ENCODE measurements at places on chromosomes 1 and 21.

GRCh38 chr1:31936278-31936980 is 1.7 kb downstream of the PTP4A2 start:
- DNase-seq = no peak

DNA sequence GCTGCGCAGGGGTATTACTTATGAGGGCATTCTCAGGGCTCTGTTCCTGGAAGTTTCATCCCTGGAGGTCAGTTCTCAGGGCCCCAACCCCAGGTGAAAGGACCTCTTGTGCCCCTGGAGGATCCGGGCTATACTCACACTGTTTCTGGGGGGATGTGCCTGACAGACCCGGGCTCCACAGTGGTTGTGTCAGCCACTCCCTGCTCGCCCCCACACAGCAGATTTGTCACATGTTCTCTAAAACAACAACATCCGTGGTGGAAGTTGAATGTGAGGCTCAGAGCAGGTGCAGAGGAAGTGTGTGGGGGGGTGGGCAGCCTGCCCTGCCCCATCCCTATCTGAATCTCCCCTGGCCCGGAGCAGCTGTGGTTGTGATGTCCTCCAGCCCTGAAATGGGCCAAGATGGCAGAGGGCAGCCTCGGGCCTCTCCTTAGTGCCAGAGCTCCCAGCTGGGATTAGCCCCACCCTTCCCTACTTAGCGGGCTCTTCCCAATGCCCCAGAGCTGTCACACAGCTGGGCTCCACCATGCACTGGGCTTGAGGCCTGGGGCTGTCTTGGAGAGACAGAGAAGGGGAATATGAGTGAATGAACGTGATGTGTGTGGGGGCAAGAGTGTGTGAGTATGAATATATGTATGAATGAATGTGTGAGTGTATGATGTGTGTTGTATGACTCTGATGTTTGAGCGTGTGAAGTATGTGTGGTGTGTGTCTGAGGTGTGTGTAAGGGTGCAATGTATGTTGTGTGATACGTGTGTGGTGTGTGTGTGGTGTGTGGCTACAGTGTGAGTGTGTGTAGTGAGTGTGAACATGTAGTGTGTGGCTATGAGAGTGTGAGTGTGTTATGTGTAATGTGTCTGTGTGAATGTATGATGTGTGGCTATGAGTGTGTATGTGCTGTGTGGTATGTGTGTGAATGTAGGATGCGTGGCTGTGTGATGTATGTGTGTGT is 1.5 kb upstream of the FCMR start:
- DNase-seq = peak; percentile 93

- no peak for DNase-seq
These were observed 610 bp downstream of the SCYL3 start for GRCh38 chr1:169892927-169893644.

- peak; percentile 53 for DNase-seq
These were observed at the start of gene RAB3B for GRCh38 chr1:51990478-51990965. TSS of gene RAB3B (minus strand) at chr1:51990700. CDS start at chr1:51977117, 13,583 bp downstream.

DNA sequence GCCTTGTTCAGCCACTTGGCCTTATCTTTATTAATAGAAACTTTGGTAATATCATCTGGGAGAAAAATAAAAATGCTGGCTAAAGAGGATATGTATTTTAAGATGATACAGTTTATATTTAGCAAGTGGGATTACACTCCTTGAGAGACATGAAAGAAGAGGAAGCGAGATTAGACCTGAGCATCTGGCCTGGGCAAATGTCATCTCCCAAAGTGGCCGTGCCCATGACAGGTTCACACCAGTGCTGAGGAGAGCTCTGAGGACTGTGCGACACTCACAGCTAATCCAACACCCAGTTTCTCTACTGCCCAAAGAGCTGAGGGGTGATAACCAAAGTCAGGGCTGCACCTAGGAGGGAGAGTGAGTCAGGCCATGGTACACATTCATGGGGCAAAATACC is 121.7 kb upstream of the DUSP10 start:
- no peak for DNase-seq

- no peak for DNase-seq
These were observed 40.0 kb upstream of the PWP2 start for GRCh38 chr21:44067011-44067839.

- DNase-seq = no peak
These were observed at the start of gene L1TD1 for GRCh38 chr1:62194651-62195544. TSS of gene L1TD1 (plus strand) at chr1:62194849. CDS start at chr1:62206629, 11,780 bp downstream.

DNA sequence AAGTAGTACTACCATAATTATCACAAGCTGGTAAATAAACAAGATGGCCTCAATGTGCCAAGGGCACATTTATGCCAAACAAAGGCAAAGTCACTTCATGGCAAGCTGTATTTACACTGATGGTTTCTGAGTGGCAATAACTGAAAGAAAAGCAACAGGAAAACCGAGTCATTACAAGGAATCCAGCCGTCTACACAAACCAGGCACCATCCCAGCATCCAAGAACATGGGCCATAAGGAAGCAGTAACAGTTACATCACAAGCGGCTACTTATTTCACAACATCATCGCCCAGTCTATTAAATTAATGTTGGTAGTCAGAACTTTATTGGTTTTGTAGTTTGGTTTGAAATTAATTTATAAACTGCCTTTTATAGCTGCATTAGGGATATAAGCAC is 214.2 kb downstream of the RERE start:
- no peak for DNase-seq

GRCh38 chr1:187264995-187265602 is 436.4 kb downstream of the PLA2G4A start:
- peak; percentile 14 for DNase-seq

DNA sequence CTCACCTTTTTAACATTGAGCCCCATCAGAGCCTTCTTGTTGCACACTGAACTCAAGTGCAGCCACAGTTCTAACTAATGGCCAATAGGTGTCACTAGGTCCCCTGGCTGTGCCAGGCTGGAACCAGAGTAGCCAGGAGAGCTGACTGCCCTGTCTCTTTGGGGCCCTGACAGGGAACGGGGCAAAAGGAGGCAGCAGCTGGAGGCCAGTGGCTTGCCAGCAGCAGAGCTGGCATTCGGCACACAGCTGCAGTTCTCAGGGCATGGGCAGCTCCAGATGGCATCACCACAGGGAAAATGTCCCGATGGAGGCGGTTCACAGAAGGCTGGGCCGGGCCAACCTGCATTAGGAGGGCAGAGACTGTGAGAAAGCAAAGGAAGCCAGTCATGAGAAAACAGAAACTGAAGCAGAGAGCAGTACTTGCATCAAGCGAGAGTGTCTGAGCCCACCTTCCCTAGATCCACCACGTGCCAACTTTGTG is 188.6 kb downstream of the FCRL5 start:
- DNase-seq = no peak

- no peak for DNase-seq
These were observed 267.9 kb downstream of the PTPRU start for GRCh38 chr1:29504196-29504595.

- no peak for DNase-seq
These were observed 29.8 kb downstream of the C1orf116 start for GRCh38 chr1:207002724-207003146.

DNA sequence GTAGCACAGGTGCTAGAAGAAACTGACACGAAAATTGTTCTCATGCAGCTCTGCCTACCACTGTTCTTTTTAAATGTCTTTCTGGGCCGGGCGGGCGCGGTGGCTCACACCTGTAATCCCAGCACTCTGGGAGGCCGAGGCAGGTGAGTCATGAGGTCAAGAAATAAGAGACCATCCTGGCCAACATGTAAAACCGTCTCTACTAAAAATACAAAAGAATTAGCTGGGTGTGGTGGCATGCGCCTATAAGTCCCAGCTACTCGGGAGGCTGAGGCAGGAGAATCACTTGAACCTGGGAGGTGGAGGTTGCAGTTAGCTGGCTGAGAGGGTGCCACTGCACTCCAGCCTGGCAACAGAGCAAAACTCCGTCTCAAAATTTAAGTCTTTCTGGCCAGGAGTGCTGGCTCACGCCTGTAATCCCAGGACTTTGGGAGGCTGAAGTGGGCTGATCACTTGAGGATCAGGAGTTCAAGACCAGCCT is 947 bp upstream of the RIT1 start:
- no peak for DNase-seq

- no peak for DNase-seq
These were observed 26.5 kb downstream of the CAMK1G start for GRCh38 chr1:209609791-209610630.

DNA sequence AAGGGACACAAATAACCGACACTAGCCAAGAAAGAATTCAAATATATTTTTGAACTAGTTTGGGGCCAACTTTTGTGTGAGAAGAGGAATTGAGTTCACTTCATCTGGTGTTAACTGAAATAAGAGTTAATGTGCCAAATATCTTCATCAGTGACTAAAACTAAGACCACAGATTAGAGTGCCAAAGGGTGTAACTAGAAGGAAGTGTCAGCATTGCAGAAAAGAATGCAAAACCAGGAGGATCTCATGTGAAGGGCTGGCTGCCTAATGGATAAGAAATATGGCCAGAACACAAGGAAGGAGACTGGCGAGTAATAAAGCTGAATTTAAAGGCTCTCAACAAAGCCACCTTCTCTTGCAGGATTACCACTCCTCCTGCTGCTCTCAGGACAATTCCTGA is 61.8 kb upstream of the LRRC8D start:
- DNase-seq = no peak

GRCh38 chr1:87004857-87005256 is 90.4 kb downstream of the HS2ST1 start:
- DNase-seq = no peak

DNA sequence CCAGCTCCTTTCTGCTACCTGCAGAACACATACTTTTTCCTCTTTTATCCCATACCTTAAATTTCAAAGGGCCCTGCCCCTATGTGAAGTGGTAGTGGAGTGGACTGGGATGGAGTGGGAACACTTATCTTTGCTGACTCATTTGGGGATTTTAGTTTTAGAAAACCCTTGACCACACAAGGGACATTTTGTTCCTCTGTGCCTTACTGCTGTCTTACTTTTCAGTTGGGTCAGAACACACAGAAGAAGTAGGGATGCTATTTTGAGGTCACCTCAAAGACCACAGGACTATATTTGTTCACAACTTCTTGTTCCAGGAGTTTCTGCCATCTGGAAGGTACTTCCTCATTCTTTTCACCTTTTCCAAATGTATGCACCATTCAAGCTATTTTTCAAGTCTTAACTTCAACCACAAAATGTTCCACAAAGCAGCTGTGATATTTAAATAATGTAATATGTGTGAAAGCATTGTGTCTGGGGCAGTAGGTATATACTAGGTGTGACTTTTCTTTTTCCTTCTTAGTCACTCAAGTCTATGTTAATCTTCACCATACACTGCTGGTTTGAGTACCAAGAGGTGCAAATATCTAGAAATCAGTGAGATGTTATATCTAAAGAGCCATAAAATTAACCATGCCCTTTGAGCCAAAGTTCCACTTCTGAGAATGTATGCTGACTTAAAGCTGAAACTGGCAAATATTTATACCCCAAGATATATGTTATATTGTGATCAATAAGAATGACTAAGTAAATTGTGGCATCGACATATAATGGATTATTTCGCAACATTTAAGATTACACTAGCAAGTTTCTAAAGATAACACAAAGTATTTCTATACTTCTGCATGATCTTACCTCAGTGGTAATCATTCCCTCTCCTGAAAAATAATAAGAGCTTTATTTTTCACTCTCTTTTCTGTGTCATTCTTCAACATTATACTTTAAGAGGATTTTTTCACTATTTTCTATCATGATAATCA is 308.5 kb downstream of the MRPL39 start:
- peak; percentile 48 for DNase-seq

- no peak for DNase-seq
These were observed 69.5 kb downstream of the LHX8 start for GRCh38 chr1:75203415-75204277.

DNA sequence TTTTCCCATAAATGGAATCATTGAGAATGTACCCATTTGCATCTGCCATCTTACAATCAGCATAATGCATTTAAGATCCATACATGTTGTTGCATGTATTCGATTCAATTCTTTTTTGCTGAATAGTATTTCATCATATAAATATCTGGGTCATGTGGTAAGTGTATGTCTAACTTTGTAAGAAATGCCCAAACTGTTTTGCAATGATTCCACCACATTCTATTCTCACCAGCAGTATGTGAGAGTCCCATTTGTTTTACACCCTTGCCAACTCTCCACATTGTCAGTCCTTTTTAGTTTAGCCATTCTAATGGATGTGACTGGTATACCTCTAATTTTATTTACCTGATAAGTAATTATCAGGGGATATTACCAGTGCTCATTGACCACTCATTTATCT is 115.8 kb upstream of the PBX1 start:
- DNase-seq = no peak

- DNase-seq = no peak
These were observed 19.9 kb upstream of the ZNF678 start for GRCh38 chr1:227543283-227544066.

DNA sequence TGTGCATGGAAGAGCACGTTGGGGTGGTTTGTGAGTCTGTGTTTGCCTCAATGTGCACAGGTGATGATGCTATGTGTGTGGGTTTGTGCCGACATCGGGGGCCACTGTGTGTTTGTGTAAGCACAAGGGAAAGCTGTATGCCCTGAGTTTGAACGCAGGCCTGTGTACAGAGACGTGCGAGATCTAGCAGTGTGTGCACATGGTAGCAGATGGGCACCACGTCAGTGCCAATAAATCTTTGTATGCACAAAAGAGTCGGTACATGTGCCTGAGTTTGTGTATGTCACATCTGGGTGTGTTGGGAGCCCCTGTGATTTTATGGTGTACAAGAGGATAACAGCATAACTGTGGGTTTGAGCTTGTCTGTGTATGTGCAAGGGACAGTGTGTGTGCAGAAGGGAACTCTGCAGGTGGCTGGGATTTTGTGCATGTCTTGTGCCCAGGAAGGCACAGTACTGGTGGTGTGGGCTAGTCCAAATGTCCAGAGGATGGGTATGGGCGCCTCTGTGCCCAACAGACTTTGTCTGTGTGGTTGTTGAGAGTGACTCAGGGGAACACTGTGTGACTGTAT is 32.0 kb upstream of the WASF2 start:
- DNase-seq = no peak

DNA sequence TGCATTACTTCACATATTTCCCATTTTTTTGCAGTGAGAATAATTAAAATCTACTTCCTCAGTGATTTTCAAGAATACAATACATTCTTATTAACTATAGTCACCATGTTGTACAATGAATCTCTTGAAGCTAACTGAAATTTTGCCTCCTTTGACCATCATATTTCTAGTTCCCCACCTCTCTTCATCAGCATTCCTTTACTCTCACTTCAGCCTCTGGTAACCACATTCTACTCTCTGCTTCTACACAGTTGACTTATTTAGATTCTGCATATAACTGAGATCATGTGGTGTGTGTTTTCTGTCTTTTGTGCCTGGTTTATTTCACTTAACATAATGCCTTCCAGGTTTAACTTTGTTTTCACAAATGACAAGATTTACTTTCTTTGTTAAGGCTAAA is 304.4 kb upstream of the LYPLAL1 start:
- no peak for DNase-seq

DNA sequence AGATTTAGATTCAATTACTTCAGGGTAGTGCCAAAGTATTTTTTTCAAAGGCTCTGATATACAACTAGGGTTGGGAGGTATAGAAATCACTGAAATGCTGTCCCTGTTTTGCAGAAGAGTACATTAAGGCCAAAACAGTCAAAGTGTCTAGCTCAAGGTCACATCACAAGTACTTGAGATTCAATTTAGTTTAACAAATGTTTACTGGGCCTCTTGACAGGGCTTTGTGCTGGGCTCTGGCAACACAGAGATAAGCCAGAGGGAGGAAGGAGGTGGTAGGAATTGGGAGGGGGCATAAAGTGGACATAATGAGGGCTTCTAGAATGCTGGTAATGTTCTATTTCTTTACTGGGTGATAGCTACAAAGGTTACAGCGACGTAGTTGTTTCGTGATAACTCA is 2.3 kb upstream of the SLC9A1 start:
- peak; percentile 34 for DNase-seq

- no peak for DNase-seq
These were observed 181.4 kb downstream of the NRIP1 start for GRCh38 chr21:14883351-14883750.

- DNase-seq = no peak
These were observed 30.5 kb downstream of the LHX4 start for GRCh38 chr1:180260541-180260940.

Measured in hematopoietic multipotent progenitor cell (in vitro differentiated cells).